ENCODE measurements at places on chromosomes 6 and 20. TPM values are rescaled to one million over a fixed set of nuclear protein-coding genes. Genes with fewer than 3 reads are reported as not detected.

- DNase-seq = no peak
These were observed 35.7 kb upstream of the CTNNBL1 start for GRCh38 chr20:37657924-37658804.

DNA sequence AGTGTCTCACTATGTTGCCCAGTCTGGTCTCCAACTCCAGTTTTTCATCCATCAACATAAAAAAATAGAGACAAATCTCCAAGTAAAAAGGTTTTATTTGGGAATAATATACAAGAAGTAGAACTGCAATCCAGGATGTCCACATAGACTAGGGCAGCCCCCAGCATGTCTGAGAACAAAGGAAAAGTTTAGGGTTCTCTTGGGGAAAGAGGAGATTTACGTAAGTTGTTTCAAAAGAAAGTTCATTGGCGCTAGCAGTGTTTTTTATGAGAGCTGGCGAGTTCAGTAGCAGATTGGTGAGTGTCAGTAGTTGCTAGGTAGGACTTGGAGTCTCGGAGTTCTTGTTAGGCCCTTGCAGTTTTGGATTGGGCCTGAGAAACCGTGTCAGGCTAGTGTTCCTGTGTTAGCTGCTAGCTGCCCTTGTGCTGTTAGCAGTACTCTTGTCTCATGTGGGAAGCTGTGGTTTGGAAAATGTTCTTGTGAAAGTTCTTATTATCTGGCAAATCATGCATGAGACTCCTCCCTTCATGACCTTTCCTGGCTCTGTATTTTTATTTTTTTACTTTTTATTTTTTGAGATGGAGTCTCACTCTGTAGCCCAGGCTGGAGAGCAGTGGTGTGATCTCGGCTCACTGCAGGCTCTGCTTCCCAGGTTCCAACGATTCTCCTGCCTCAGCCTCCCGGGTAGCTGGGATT, 24.7 kb downstream of the TTLL9 start:
- DNase-seq = peak; percentile 57

- DNase-seq = no peak
These were observed 280.6 kb downstream of the FARS2 start for GRCh38 chr6:5541751-5542432.

DNA sequence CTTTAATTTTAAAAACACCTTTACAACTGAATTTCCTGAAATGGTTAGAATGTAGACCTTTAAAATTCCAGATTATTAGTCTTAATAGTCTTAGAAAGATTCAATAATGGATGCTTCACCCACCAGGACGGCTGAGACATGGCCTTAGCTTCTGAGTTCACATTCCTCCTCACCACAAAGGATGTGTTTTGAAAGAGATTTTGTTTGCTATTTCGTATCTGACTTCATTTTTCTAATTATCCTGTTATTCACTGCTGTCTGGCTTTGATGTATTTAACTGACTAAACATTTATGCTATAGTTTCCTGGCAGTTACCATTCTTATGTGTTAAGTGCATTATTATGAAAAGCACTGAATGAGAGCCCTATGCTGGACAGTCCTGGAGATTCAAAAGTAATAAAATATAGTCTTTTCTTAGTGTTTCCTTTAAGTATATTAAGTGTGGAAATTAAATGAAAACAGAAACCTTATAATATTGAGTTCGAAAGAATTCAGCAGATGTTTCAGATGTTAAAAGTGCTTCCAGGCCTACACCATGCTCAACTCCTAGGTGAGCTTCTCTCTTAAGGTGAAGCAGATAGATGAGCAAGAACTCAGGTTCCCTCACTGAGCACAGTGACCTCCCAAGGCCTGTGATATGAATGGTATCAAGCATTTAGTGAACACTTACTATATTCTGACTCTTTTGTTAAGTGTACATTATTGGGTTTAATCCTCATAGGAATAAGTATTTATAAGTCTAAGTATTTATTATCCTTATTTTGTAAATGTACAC, 40.3 kb downstream of the MAP3K4 start:
- no peak for DNase-seq

- no peak for DNase-seq
These were observed 61.2 kb downstream of the RGS17 start for GRCh38 chr6:153069897-153070296.

GRCh38 chr20:43963872-43964791, 49.5 kb downstream of the TOX2 start:
- no peak for DNase-seq

- no peak for DNase-seq
These were observed 107.4 kb upstream of the ADGRB3 start for GRCh38 chr6:68527691-68528090.

GRCh38 chr6:44462797-44463727, 75.6 kb downstream of the CDC5L start:
- no peak for DNase-seq

- DNase-seq = no peak
These were observed 48.1 kb upstream of the CTAGE9 start for GRCh38 chr6:131758920-131759319.

DNA sequence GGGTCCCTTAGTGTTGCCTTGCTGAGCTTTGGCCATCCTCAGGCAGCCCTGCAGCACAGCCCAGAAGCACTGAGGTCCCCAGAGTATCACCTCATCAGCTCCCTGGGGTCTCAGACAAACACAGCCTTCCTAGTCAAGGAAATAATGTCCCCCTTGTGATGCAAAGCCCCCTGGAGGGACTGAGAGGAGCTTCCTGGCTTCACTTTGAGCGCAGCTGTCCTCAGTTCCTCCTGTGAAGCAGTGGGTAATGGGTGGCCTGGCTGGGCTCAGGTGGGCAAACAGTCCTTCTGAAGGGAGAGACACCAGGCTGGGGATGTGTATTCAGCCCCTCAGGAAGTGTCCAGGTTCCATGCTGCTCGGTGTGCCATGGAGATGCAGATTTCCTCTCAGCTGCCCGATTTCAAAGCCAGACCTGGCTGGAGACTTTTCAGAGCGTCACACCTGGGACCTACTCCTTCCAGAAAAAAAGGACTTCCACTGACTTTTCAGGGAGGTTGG, 79.2 kb upstream of the FOXA2 start:
- DNase-seq = no peak

DNA sequence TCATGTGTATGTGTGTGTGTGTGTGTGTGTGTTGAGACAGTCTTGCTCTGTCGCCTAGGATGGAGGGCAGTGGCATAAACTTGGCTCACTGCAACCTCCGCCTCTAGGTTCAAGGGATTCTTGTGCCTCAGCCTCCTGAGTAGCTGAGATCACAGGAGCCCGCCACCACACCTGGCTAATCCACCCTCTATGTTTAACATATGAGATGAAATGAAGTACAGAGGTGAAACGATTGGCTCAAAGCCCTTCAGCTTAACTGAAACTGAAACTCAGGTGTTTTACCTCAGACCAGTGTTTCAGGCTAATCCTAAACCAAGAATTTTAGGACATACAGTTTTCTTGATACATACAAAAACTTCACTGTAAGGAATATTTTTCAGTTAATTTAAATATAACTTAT, 167.3 kb downstream of the KCNQ5 start:
- DNase-seq = no peak

The FOXA2 gene
- 0.08 TPM for polyA plus RNA-seq

The DNMT3B gene
- polyA plus RNA-seq = 8.1 TPM

The GSTA1 gene
- polyA plus RNA-seq = 0.83 TPM

The CDSN gene
- not detected for polyA plus RNA-seq

The ZSCAN23 gene
- 15.5 TPM for polyA plus RNA-seq

The RIOK1 gene
- polyA plus RNA-seq = 28.5 TPM

The GMNN gene
- 61.8 TPM for polyA plus RNA-seq

The LY6G6F gene
- 0.73 TPM for polyA plus RNA-seq

The KHDRBS2 gene
- 2.6 TPM for polyA plus RNA-seq

The ULBP3 gene
- 11.3 TPM for polyA plus RNA-seq

The TTK gene
- 16.1 TPM for polyA plus RNA-seq

The OR2H1 gene
- polyA plus RNA-seq = not detected

The TEAD3 gene
- 39.5 TPM for polyA plus RNA-seq

The ARFGEF2 gene
- polyA plus RNA-seq = 31.0 TPM

All from renal cortex interstitium (tissue), 15 donors.